ENCODE measurements at places on chromosomes 11 and 22. TPM values are rescaled to one million over a fixed set of nuclear protein-coding genes. Genes with fewer than 3 reads are reported as not detected.

The BACE1-AS gene
- polyA plus RNA-seq = 6.7 TPM

The MPZL2 gene
- polyA plus RNA-seq = 1.6 TPM

The SLC5A4 gene
- not detected for polyA plus RNA-seq

The BID gene
- 186 TPM for polyA plus RNA-seq

The RGL4 gene
- 7.0 TPM for polyA plus RNA-seq

The TRPM5 gene
- polyA plus RNA-seq = not detected

The NXPE4 gene
- polyA plus RNA-seq = not detected

The TMEM179B gene
- 69.3 TPM for polyA plus RNA-seq

The TMPRSS13 gene
- 0.09 TPM for polyA plus RNA-seq

The MLC1 gene
- polyA plus RNA-seq = 0.06 TPM

The KCNK7 gene
- polyA plus RNA-seq = not detected

The RAB3IL1 gene
- polyA plus RNA-seq = not detected

The OR52N4 gene
- not detected for polyA plus RNA-seq

The MS4A3 gene
- not detected for polyA plus RNA-seq

The PKP3 gene
- not detected for polyA plus RNA-seq

The JAML gene
- 8.9 TPM for polyA plus RNA-seq

The MOGAT2 gene
- 0.25 TPM for polyA plus RNA-seq

The PVALB gene
- not detected for polyA plus RNA-seq

The TBCEL gene
- 9.6 TPM for polyA plus RNA-seq
